HCT116 (cell line): ENCODE measurements at places on chromosomes 5 and 9.

DNA sequence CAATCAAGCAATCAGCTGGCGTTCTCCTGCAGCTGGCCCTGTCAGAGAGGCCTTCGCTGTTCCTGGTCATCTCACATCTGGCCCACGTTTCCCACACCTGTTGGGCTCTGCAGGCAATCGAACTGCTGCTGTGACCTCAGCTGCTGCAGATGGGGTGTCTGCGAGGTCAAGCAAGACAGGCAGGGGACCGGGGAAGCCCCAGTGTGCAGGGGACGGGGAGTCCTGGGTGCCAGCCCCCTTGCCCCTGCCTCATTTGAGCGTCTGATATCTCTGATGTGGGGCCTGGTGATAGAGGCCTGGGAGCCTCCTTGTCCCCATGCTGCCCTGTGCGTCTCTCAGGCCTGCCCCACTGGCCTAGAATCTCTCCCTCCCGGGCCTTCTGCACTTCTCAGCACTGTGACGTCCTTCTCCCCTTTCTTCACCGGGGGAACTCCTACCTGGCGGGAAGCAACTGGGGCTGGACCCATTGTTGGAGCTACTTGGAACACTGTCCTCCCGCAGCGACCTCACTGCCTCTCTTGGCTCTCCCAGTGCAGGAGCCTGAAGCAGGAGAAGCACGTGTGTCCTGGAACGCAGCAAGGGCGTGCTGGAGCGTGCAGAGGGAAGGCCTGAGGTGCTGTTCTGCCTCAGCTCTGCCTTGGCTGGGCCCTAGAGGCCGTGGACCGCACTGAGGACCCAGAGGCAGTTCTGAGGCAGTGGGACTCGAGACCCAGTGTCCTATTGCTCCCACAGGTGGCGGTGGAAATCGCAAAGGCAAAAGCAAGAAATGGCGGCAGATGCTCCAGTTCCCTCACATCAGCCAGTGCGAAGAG, 3.9 kb downstream of the GRK6 start:
- no peak for DNase-seq

DNA sequence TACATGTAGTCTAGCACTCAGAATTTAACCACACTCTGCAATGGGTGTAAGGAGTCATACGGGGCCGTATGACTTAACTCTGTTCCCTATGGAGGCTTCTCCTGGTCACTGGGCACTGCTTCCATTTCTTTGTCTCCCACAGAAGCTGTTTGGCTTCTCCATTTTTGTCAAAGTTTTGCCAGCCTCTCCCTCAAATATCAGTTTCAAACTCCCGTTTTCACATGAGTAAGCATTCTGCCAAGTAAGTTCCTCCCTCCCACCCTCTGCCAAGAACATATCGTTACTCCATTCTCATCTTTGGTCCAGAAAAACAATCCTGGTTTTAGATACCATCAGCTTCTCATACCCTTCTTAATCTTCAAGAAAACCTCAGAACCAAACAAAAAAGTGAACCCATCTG, 6.1 kb downstream of the AFAP1L1 start:
- no peak for DNase-seq

DNA sequence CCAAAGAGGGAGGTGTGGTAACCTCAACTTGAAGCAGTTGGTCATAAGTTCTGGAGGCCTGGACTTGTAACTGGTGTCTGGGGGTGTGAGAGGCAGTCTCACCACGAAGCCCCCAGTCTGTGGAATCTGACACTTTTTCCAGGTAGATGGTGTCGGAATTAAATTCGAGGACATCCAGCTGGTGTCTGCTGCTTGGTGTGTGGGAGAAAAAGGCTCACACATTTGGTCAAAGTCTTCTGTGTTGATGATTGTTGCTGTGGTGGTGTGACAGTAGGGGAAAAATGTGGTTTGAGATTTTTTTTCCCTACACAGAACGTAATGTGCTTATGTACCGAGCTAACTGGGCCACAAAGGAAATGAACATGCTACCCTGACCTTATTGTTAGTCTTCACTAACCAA, 251.9 kb downstream of the MAT2B start:
- DNase-seq: no peak

GRCh38 chr9:79280691-79281090, 291.1 kb upstream of the TLE4 start:
- DNase-seq: no peak
